ENCODE measurements at places on chromosomes 13 and 19.

- DNase-seq: no peak
Observed at GRCh38 chr13:112755331-112755730, 65.5 kb downstream of the ATP11A start.

- peak; percentile 59 for DNase-seq
Observed at GRCh38 chr19:3606174-3606689, 443 bp downstream of the TBXA2R start.

DNA sequence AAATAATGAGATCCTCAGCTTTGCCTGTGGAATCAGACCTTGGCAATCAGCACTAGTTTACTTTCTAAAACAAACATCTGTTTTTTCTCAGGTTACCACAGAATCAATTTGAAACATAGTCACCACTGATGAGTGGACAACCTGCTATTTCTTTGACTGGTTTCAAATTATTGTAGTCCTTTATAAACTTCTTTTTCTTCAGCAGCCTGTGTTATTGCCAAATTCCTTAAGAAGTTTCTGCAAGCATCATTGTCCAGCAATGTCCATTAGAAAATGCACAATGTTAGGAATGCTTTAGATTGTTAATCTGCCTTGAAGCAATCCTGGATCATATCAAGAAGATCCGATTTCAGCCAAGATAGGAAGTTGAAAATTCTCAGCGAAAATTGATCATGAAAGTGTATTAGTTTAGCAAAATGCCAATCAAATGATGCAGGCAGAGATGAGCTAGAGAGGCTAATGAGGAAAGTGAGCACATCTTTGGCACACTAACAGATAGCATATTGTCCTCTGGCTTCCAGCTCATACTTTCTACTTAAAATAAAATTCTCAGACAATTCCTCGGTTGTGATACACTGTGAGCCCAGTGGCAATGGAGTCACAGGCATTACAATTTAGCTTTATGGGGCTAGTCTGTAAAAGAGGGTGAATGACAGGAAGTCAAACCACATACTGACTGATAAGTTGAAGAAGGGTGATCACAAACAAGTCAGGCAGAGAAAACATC, 270.6 kb downstream of the SLITRK6 start:
- peak; percentile 49 for DNase-seq

- DNase-seq: no peak
Observed at GRCh38 chr19:15534957-15535864, 26.9 kb downstream of the CYP4F22 start.

GRCh38 chr19:12701596-12702282, 5.3 kb upstream of the FBXW9 start:
- no peak for DNase-seq

DNA sequence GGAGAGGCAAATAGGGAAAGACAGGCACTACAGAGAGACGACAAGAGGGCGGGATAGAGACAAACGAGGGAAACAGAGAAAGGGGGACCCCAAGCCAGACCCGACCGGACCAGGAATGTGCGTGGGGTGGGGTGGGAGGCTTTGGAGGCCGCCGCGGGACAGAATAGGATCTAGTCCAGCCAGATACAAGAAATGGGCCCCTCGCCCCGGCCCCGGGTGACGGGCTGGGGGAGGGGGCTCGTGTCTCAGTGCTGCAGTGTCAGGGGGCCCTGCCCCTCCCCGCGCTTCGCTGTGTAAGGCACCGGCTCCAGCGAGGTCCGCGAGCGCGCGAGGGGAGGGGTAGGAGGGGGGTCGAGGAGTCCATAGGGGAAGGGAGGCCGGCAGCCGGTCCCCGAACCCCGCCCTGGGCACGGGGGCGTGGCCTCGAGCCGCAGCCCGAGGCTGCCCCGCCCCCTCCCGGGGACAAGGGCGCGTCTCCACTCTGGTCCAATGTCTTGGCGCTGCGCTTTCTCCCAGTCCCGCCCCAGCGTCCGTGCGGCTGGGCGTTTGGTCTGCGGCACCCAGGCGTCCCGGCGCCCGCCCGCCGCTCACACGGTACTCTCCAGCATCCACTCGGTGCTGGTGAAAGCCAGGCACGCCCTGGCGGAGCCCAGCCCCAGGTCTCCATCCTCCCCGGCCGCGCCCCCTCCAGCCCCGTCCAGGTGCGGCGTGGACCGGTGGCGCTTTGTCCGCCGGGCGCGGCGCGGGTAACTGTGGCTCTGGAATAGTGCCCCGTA, 11.0 kb downstream of the IFNL1 start:
- peak; percentile 76 for DNase-seq

GRCh38 chr19:46452186-46452585, 19.2 kb downstream of the PNMA8A start:
- DNase-seq: no peak

- peak; percentile 2 for DNase-seq
Observed at GRCh38 chr13:19069684-19070397, 111.8 kb downstream of the TUBA3C start.

DNA sequence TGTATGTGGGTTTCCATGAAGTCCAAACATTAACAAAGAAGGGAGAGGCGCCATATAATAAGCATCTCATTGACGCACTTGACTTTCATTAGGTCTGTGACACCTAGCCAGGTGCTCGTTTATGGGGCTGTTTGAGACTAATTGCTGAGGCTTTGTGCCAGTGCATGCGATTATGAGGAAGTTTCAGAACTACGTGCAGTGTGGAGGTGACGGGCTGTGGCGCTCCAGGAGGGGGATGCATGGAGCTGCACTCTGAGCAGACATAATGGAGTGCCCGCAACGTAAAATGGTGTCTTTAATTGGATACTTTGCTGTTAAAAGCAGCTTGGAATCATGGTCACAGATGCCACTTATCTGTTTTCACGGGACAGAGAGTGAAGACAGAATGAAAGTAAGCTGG, 223.2 kb downstream of the FGF9 start:
- no peak for DNase-seq

Data from AG20443 (cell line).